ENCODE measurements at places on chromosomes 4 and X. TPM values are rescaled to one million over a fixed set of nuclear protein-coding genes. Genes with fewer than 3 reads are reported as not detected.

DNA sequence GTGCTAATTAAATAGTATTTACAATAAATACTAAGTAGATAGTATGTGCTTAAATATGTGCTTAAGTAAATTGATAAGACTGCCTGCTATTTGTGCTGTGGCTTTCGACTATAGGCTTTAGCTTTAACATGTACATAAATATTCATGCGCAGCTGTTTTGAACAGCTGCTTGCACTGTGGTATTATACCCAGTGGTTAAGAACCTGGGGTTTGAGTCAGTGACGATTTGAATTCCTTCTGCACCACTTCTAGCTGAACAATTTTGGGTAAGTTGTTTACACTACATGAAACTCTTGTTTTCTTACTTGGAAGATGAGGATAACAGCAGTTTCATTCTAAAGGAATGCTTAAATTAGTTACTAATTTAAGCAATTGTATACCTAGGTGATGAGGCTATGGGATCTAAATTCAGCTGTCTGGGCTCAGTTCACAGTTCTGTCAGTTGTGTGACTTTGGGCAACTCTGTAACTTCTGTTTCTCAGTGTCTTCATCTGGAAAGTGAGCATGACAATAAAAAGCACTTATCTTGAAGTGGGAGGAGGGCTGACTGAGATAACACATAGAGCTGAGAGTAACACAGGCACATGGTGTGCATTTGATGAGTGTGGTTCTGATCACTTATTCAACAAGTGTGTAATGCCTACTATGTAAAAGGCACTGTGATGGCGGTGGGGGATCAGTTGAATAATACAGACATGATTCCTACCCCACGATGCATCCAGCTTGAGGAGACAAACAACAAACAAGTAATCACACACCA lies 37.0 kb downstream of the HPGDS start:
- no peak for DNase-seq

The BTK gene
- not detected for total RNA-seq

The ABCB7 gene
- 38.1 TPM for total RNA-seq

DNA sequence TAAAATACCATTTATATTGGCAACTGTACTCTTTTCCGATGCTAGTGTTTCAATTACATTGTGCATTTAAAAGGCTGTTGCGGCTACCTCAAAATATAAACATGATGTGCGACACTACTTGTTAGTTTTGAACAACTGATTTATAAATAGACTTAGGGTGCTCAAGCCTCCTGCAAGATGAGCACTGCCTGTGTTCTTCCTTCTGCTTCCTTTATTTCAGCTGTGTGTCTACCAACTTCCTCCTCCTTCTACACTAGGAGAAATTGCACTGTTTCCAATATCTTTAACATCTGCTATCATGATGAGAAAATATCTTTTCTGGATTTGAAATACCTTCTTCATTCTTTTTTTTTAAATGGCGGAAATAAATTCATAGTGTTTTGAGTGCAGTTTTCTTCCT lies 24.0 kb downstream of the TET2 start:
- DNase-seq: no peak
